ENCODE measurements at places on chromosomes 3 and 15. TPM values are rescaled to one million over a fixed set of nuclear protein-coding genes. Genes with fewer than 3 reads are reported as not detected.

Gene FBXO40
- not detected for total RNA-seq

Gene CPEB1
- total RNA-seq: 11.1 TPM

Gene PLSCR5
- not detected for total RNA-seq

Gene CKMT1B
- total RNA-seq: 1.1 TPM

Gene CCNB2
- total RNA-seq: 0.33 TPM

Gene ISLR
- 97.0 TPM for total RNA-seq

Gene TLR9
- total RNA-seq: not detected

Gene TRA2B
- 119 TPM for total RNA-seq

Gene SHC4
- 3.0 TPM for total RNA-seq

Gene GOLGA8Q
- total RNA-seq: not detected

Gene ISG20
- 1.9 TPM for total RNA-seq

Gene ZNF385D
- total RNA-seq: 3.9 TPM

Gene CASR
- total RNA-seq: 0.14 TPM

Gene BLM
- total RNA-seq: 0.54 TPM

Gene CLDN16
- not detected for total RNA-seq

Gene HTR3E
- not detected for total RNA-seq

Gene BFSP2
- total RNA-seq: not detected

Gene LMOD3
- total RNA-seq: not detected

Gene ZNF80
- not detected for total RNA-seq

Gene GUCA1C
- not detected for total RNA-seq

Gene FSTL1
- 345 TPM for total RNA-seq

Gene CKMT1A
- not detected for total RNA-seq

Gene SLC22A13
- not detected for total RNA-seq

Gene AADACL2
- not detected for total RNA-seq

Gene LAMB2
- total RNA-seq: 612 TPM

Gene MOBP
- total RNA-seq: not detected

Gene CCR1
- 8.2 TPM for total RNA-seq

Gene KLHL6
- 1.1 TPM for total RNA-seq

Gene FSD2
- not detected for total RNA-seq

Gene SLC2A2
- not detected for total RNA-seq

Gene COL6A5
- not detected for total RNA-seq

Gene GP5
- total RNA-seq: not detected

Gene IFT122
- 18.5 TPM for total RNA-seq

Gene C3orf85
- not detected for total RNA-seq

Gene MEGF11
- not detected for total RNA-seq

Gene TRPM1
- total RNA-seq: not detected

All from sigmoid colon (tissue), 7 donors.